Stimulated activated CD4-positive, alpha-beta T cell treated with anti-CD3 and anti-CD28 coated beads, Interleukin-15, amount 100 ng/mL, for 24 hours (primary cell): ENCODE measurements at places on chromosomes 13 and 19.
A peak's percentile ranks its signal among the peaks of the same experiment; 100 is the strongest.

- no peak for DNase-seq
Measured at GRCh38 chr13:20550799-20551198, 16.2 kb upstream of the IFT88 start.

DNA sequence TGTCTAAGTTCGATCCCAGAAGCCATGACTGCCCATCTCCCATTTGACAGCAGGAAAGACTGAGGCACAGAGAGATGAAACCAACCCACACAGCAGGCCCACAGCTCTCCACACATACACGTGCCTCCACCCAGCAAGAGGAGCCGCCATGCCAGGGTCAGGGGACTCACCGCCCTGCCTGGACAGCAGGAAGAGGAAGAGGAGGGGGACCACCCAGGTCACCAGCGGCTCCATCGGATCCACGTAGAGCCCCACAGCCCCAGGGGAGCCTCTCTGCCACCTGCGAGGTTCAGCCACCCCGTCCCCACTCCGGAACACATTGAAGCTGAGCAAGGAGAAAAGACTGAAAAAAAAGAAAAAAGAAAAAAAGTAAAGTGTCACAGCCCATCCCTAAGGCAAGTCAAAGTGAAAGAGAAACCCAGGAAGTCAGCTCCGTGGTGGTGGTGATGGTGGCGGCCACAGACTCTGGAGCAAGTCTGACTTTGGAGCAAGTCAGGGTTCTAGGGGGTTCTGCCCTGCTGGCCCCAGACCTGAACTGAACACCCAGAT is at the start of gene IL12RB1:
IL12RB1 (minus strand) TSS at position 345 of the 549 bp plus-strand sequence; CDS start at position 234, 111 bp downstream.
- peak; percentile 73 for DNase-seq

GRCh38 chr19:47503826-47504150 is 11.1 kb downstream of the NAPA start:
- DNase-seq: no peak

GRCh38 chr13:110936519-110936918 is 21.6 kb upstream of the ANKRD10 start:
- no peak for DNase-seq

- DNase-seq: no peak
Measured at GRCh38 chr19:51891193-51891747, 3.5 kb upstream of the ZNF577 start.

GRCh38 chr13:28967029-28967915 is 147.1 kb downstream of the MTUS2 start:
- no peak for DNase-seq

DNA sequence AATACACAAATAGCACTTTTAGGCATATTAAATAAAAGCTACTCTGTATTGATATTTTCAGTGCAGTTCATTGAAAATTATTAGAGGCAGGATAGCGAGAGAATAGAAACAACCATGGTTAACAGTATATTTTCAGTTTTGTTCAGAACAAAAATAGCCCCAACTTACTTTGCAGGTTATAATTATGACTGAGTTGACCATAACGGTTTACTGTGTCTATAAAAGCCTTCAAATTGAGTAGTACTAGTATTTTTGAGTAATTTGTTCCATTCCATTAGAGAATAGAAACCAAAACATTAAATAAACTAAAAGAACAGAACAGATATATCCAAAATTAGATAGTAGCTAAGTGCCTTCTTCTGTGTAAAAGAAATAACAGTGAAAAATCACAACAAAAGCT is 1108.4 kb upstream of the PCDH20 start:
- DNase-seq: no peak

DNA sequence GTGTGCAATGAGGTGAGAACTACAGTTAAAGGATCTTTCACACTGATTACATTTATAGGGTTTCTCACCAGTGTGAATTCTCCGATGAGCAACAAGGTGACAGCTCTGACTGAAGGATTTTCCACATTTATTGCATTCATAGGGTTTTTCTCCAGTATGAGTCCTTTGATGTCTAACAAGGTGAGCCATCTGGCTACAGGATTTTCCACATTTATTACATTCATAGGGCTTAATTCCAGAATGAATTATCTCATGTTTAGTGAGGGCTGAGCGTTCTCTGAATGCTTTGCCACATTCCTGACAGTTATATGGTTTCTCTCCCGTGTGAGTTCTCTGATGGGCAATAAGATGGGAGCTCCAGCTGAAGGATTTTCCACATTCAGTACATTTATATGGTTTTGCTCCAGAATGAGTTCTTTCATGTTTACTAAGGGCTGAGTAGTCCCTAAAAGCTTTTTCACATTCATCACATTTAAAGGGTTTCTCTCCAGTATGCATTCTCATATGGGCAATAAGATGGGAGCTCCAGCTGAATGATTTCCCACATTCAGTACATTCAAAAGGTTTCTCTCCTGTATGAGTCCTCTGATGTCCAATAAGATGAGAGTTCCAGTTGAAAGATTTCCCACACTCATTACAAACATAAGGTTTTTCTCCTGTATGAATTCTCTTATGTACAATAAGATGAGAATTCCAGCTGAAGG is 4.4 kb upstream of the C19orf18 start:
- DNase-seq: no peak

DNA sequence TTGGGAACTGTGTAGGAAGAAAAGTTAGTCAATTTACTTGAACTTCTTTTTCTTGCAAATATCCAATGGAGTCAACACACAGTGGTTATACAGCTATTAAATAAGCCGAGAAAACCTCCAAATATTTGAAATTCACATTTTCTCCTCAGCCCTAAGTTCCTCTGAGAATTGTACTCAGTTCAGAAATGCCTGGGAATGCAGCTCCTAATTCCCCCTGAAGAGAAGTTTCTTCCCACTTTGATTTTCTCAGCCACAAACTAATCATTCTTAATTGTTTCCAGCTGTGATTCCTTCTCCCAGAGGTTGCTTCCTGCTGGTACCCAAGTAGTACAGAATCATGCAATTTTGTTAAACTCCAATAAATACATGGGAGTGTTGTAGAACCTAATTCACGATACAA is 246.1 kb upstream of the MIR17HG start:
- DNase-seq: no peak

DNA sequence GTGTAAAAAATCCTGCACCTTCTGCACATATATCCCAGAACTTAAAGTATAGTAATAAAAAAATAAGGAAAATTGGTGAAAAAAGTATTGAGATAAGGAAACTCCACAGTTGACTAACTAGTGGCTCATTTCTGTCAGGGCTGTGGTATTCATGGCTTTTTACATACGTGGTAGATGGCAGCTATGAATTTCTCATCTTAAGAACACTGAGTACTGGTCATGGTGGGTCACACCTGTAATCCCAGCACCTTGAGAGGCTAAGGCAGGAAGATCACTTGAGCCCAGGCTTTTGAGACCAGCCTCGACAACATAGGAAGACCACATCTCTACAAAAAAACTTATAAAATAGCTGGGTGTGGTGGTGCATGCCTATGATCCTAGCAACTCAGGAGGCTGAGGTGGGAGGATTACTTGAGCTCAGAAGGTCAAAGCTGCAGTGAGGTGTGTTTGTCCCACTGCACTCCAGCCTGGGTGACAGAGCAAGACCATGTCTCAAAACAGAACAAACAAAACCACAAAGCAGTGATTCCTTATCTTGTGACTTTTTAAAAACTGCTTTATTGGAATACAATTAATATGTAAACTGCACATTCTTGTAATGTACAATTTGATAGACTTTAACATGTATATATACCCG is 16.8 kb downstream of the SLAIN1 start:
- DNase-seq: no peak

DNA sequence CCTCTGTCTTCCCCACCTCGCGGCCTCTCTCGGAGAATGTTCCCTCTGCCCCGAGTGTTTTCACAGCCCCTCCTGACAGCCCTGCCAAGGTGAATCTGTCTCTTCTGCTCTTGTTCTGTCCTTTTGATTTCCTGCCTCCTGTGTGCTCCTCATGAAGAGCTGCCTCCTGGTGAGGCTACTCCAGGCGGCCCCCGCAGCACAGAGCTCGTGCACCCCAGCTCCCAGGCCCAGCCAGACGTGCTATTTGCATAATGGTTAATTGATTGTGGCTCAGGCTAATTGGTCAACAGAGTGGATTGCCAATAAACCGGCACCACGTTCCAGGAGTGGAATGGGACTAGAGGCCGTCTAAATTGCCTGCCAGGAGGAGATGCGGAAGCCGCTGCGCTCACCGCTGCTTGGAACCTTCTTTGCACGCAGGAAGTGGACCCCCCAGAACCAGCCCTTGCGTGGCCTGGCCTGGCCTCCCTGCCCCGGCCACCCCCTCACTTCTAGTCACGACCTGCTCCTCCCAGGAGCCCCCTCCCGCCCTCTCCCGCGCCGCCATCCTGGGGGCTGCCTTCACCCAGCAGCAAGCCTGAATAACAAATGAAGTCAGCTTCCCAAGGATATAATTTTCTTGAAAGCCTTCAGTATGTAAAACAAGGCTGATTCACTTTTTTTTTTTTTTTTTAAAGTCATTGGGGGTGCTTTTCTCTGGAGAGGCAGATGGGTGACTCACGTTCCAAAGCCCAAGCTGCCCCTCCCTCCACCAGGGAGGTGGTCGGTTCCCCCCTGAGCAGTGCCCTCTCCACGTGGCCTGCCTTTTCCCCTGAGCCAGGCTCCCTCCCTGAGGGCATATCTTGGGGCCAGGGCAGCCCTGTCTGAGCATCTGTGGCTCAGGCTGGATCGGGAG is 144.0 kb downstream of the KDM4B start:
- DNase-seq: no peak

GRCh38 chr19:45130888-45131615 is 29.7 kb downstream of the NKPD1 start:
- no peak for DNase-seq

GRCh38 chr13:45623516-45624090 is 8.1 kb upstream of the ERICH6B start:
- DNase-seq: no peak

GRCh38 chr19:54160182-54160811 is 776 bp upstream of the LENG1 start:
- DNase-seq: no peak

GRCh38 chr19:10805758-10806247 is 30.2 kb downstream of the TMED1 start:
- no peak for DNase-seq

DNA sequence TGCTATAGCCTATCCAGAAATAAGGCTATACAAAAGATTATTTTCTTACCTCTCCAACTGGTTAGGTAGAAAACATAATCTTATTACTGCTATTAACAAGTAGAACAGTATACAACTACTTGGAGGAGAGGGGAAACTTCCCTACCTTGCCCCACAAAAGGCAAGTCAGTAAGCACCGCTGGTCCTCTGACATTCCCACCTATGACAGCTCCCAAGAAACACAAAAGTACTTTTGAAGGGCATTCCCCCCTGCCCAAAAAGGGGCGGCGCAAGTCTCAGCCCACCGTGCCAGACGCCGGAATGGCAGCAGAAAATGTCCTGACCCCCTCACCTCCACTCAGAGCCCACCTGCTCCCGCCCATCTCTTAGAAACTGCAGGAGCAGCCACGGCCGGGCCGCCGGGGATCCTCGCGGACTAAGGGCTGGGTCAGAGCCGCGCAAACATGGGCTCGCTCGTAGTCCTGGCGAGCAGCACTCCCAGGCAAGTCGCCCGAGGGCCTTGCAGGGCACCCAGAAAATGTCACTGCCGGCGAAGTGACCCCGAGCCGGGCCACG is 437 bp downstream of the SUCLA2 start:
- no peak for DNase-seq

DNA sequence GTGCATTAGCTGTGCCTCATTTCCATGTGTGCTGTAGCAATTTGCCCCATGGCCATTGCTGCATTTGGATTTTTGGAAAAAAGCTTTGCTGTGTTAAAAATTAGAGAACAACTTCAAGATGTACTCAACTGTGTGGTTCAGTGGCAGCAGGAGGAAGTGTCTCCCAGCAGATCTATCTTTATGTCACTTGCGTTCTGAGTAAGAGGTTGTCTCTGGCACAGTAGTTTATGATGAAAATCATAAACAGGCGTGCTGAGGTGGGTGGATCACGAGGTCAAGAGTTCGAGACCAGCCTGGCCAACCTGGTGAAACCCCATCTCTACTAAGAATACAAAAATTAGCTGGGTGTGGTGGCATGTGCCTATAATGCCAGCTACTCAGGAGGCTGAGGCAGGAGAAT is 29.0 kb upstream of the RNF17 start:
- no peak for DNase-seq

DNA sequence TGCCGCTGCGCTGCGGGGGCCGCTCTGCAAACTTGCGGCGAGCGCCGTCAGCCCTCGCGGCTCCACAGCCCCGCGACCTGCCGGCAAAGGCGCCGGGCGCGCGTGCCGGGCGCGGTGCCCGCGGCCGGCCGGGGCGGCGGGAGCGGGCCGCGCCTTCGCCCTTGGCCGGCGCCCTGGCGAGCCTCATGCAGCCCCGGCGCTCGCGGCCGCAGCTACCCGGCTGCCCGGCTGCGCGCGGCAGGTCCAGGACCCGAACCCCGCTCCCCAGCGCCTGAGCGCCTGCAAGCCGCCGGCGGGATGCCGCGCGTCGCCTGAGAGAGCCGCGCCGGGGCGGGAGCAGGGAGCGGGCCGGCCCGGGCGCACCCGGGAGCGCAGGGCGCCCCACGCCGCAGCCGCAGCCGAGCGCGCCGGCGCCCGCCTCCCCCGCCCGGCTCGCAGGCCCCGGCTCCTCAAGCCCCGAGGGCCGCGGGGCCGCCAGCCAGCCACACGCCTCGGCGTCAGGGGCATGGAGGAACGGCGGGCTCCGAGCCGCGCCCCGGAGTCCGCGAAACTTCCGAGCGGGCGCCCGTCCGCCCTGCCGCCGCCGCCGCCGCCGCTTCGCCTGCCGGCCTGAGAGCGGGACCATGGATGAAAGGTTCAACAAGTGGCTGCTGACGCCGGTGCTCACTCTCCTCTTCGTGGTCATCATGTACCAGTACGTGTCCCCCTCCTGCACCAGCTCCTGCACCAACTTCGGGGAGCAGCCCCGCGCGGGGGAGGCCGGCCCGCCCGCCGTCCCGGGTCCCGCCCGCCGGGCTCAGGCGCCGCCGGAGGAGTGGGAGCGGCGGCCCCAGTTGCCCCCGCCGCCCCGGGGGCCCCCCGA is 564 bp downstream of the HS6ST3 start:
- DNase-seq: peak; percentile 12

DNA sequence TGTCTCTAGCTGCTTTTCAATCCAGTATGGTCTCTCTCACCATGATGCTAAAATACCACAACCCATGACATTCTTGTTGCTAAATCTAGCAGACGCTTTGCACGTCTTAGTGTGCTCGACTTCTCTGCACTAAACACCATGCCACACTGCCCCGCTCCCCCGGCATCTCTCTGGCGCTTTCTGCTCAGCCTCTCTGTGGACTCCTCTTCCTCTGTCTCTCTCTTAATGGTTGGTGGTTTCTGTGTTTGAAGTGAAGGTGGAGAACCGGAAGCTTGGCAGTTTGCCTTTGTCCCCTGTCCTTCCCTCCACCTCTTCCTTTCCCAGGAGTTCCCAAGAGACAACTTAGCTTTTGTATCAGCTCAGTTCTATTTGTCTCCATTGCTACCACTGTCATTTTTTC is 8.8 kb downstream of the ERCC5 start:
- no peak for DNase-seq

GRCh38 chr13:37736045-37736444 is 133.5 kb downstream of the TRPC4 start:
- DNase-seq: no peak

- no peak for DNase-seq
Measured at GRCh38 chr13:79846386-79846785, 365.4 kb downstream of the NDFIP2 start.
